ENCODE measurements at places on chromosomes 6 and 20.

DNA sequence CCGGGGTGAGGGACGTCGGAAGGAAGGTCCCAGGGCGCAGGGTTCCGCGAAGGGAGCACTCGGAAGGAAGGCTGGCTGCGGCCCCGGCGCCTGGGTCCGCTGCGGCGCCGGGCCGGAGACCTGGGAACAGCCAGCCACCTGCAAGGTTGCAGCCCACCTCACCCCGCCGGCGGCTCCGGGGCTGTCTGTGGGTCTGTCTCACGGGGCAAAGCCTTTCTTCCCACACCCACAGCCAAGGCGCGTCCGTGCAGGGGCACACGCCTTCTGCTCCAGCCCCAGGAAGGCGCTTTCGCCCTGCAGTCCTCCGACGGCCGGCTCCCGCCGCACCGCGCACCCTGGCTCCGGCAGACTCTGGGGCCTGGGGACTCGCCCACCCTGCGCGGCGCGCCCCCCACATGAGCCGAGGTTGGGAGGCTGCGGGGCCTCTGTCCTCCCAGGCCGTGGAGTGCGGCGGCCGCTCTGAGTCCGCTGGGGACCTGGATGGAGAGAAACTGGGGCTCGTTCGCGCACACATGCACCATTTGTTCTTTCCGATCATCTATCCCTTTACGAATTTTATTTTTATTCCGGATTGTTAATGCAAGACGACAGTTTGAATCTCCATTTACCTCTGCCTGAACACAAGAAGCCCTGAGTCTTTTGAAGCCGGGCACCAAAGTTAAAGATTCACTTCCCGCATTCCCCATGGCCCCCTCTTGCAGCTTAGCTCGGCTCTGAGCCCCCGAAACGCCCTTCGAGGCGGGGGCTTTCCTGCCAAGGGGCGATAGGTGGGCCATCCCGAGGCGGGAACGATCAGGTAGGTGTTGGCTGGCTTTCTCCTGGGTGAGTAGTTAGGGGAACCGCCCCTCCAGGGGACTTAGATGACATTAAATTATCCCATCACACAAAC, 4.5 kb upstream of the FOXC1 start:
- DNase-seq, result peak; percentile 66

GRCh38 chr20:17419479-17420041, 111.6 kb downstream of the BFSP1 start:
- DNase-seq, result no peak

GRCh38 chr20:9204979-9205378, 136.1 kb downstream of the PLCB4 start:
- DNase-seq, result no peak

- DNase-seq, result no peak
Observed at GRCh38 chr6:33634161-33634727, 13.1 kb downstream of the ITPR3 start.

DNA sequence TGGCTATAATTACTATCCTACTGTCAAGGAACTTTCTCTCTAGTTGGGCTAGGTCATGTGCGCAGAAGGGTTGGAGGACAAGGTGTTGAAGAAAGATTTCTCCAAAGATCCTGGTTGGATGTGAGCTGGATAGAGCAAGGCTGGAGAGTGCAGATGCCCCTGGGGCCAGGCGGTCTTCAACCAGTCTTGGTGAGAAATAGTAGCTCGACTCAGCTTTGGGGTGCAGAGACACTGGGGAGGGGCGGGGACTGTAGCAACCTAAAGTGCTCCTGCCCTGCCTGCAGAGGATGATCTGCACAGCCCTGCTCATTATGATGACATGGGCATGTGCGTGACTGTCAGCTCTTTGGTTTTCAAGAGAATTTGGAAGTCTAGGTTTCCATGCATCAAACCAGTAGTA, 35.9 kb downstream of the PHACTR3 start:
- DNase-seq, result no peak

- no peak for DNase-seq
Observed at GRCh38 chr6:123777563-123777962, 26.1 kb upstream of the NKAIN2 start.

DNA sequence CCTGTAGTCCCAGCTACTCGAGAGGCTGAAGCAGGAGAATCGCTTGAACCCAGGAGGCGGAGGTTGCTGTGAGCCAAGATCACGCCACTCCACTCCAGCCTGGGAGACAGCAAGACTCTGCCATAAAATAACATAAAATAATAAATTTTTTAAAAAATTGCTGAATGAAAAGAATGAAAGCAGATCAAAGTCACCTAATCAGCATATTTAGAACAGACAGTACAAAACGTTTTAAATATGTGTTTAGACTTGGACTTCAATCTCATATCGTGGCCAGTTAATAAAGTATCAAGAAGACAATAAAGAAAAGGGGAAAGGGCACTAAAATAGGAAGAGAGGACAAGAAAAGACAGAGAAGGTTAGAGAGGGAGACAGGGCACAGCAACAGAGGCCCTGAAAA, 74.6 kb downstream of the EPM2A start:
- no peak for DNase-seq

DNA sequence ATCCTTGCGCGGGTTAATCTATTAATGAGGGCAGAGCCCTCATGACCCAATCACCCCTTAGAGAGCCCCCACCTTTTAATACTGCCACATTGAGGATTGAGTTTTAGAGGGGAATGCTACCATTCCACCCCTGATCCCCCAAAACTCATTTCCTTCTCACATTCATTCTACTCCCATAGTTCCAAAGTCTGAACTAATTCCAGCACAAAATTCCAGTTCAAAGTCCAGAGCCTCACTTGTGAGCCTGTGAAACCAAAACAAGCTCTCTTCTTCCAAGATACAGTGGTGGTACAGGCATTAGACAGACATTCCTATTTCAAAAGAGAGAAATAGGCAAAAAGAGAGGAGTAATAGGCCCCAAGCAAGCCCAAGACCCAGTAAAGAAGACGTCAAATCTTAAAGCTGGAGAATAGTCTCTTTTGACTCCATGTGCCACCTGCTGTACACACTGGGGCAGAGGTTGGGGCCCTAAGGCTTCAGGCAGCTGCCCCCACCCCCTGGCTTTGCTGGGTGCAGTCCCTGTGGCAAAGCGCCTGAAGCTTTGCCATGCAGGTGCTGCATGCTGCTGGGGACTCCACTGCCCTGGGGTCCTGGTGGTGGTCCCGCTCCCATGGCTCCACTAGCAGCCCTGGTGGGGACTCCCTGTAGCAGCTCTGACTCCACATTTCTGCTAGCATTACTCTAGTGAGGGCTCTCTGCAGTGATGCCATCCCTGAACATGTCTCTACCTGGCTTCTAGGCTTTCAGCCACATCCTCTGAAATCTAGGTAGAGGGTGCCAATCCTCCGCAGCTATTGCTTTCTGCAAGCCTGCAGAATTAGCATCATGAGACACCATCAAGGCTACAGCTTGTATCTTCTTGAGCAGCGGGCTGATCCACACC, 41.3 kb downstream of the RSPH3 start:
- peak; percentile 20 for DNase-seq

GRCh38 chr6:143232849-143233248, 172.2 kb downstream of the AIG1 start:
- DNase-seq, result peak; percentile 52

GRCh38 chr6:100877851-100878250, 3.3 kb downstream of the ASCC3 start:
- no peak for DNase-seq

- DNase-seq, result no peak
Observed at GRCh38 chr20:51319522-51319921, 223.0 kb downstream of the NFATC2 start.

- DNase-seq, result peak; percentile 30
Observed at GRCh38 chr6:85419046-85419759, 30.7 kb upstream of the NT5E start.

GRCh38 chr6:120363429-120363828, 970.9 kb downstream of the TBC1D32 start:
- no peak for DNase-seq

- no peak for DNase-seq
Observed at GRCh38 chr6:87913974-87914373, 133.7 kb upstream of the SPACA1 start.

- no peak for DNase-seq
Observed at GRCh38 chr6:147930745-147931144, 411.9 kb upstream of the SASH1 start.

GRCh38 chr6:94089941-94090340, 670.6 kb upstream of the EPHA7 start:
- no peak for DNase-seq

GRCh38 chr6:71822625-71823024, 63.7 kb upstream of the RIMS1 start:
- no peak for DNase-seq

GRCh38 chr6:35895560-35895959, 25.3 kb downstream of the SRPK1 start:
- no peak for DNase-seq

DNA sequence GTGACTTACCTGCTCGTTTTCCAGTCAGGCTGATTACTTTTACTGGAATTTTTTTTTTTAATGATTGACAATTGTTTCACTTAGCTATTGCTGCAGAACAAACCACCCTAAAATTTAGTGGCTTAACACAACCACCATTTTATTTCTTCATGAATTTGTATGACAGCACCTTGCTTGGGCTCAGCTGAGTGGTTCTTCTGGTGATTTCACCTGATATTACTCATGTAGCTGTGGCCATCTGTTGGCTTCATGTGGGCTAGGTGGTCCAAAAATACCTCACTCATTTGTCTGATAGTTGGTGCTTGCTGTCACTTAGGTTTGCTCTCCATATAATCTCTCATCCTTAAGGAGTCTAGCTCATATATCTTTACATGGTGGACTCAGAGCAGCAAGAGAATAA, 5.3 kb downstream of the ISM1 start:
- DNase-seq, result no peak

DNA sequence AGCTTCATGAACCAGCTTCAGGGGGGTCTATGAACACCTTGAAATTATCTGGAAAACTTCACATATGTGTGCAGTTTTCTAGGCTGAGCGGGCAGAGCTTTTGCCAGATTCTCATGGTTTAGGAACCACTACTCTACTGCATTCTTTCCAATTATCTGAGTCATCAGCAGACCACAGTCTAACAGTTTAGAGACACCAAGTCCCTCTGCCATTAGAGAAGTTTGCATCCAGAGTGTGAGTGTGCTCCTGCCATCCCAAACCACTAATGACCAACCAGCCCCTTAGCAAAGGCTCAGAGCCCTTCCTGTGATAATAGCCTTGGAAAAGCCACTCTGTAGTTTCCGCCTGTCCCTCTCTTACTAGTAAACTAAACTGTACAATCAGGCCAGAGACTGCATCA, 96.8 kb downstream of the PHACTR1 start:
- no peak for DNase-seq

- DNase-seq, result no peak
Observed at GRCh38 chr6:90264561-90264960, 32.1 kb downstream of the BACH2 start.

GRCh38 chr6:100664274-100665040, 199.7 kb upstream of the SIM1 start:
- DNase-seq, result no peak

GRCh38 chr6:115750946-115751345, 309.7 kb downstream of the FRK start:
- no peak for DNase-seq

DNA sequence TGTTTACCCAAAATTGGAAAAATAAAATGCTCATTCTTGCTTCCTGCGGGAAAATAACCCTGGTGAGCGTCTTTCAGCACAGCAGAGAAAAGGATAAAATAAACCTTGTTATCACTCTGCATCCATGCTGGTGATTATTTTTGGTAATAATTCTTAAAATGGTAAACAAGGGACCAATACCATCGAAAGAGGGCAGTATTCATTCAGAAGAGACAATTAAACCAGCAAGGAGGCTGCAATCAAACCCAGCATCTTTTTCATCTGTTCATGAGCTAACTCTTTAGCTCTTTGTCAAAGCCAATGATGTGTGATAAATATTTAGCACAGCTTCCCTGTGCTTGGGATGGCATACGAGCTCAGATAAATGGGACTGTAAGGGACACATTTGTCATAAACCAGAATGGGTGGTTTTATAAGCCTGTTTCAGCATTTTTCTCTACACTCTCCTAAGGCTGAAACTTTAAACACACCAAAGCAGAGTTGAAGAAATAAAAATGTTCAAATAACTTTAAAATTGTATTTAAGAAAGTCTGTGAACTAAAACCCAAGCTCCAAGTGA, 34.4 kb downstream of the CDH26 start:
- DNase-seq, result no peak

- peak; percentile 42 for DNase-seq
Observed at GRCh38 chr6:163405412-163406309, 8.9 kb upstream of the QKI start.

DNA sequence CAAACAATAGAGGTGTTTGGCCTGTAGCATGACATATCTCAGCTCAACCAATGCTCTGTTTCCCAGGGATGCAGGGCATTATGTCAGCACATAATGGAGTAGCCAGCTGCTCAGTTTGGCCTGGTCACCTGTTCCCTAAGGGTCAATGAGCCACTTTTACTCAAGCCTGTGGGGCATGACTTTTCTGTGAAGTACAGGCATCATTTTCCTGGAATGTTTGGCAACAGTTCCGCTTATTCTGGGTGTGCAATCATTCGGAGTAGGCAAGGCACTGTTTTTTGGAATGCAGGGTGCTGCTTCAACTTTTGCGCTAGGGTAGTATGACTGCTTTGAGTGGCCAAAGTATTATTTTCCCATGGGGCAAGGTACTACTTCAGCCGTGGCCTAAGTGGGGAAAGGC, 665.4 kb downstream of the EPHA7 start:
- no peak for DNase-seq

DNA sequence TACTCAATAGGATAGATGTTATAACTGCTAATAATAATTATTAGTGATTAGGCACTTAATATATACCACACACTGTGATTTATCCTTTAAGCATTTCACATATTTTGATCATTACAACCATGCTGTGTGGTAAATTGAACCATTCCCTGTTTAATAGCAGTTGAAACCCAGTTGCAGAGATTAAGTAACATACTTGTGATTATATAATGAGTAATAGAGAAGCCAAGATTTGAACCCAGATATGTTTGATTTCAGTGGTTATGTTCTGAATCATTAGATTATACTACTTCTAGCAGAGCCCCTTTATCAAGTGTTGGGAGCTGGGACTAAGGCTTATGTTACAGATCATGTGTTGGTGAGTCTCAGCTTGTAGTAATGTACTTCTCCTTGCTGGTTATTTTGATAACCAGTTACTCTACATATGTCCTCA, 44.1 kb downstream of the STK4 start:
- DNase-seq, result no peak

- DNase-seq, result no peak
Observed at GRCh38 chr6:56663344-56663743, 20.7 kb upstream of the DST start.

DNA sequence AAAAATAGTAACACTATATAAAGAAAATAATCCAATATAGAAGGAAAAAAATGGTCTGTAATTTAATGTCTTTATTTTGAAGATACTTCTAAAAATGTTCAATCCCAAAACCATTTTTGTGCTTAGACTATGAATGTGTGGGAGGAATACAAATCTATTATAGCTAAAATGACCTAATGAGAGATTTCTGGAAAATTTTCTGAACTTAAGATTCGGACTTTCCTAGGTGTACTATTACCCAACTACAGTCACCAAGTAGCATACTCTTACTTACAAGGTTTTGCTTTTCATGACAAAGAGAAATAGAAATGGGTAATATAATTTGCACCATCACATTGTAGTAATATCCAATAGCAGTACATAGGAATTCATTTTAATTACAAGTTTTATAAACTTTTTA, 29.9 kb downstream of the MAP3K7 start:
- no peak for DNase-seq
